ENCODE measurements at places on chromosomes 7 and 10.

DNA sequence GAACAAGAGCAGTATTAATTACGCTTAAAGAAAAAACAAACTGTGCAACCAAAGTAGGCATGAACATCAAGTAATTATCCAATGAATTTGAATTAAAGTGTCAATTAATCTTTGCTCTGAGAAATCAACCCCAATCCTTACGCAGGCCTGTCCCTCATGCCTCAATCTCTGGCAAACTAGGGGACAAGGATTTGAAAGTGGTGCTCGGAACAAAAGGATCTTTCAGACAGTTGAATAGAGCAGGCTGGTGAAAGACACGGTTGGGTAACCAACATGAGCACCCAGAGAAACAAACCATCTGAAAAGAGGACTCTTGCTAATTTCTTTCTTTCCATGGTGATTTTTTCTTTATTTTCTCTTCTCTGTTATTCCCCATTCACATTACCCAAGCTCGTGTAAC is 203.5 kb upstream of the PHF14 start:
- no peaks in the 10 kb centered on the region for H3K27me3 ChIP-seq
- no peak for DNase-seq
- peaks cover 15% of the 10 kb centered on the region for H3K4me1 ChIP-seq
- H3K4me3 ChIP-seq: no peak overlapping the region
- no peak overlapping the region for H3K27ac ChIP-seq

DNA sequence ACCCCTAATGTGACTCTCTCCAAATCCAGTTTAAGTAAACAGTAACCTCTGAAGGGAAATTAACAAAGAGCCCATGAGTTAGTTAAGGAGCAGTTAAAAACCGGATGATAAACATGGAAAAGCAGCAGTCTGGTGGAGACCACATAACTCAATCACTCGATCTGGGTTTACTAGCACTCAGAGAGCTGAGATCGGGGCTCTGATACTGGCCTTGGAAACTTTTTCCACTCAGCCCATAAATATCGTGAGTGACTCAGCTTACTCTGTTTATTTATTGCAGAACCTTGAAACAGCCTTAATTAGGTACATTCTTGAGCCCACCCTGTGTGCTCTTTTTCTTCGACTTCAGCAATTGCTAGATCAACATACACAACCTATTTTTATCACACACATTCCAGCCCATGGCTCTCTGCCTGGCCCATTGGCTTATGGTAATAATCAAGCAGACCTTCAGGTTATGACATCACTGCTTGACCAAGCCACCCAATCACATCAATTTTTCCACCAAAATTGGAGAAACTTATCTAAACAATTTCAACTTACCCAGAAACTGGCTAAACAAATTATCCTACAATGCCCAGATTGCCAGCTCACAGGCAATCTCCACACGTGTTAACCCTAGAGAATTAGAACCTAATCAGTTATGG is 82.2 kb upstream of the GPR22 start:
- no peaks in the 10 kb centered on the region for H3K36me3 ChIP-seq
- DNase-seq: no peak
- H3K27ac ChIP-seq: peak overlapping the region; percentile 98
- peak overlapping the region; percentile 49 for H3K4me3 ChIP-seq
- H3K27me3 ChIP-seq: no peaks in the 10 kb centered on the region

- peaks cover 14% of the 10 kb centered on the region for H3K4me1 ChIP-seq
- H3K4me3 ChIP-seq: no peak overlapping the region
- H3K36me3 ChIP-seq: no peaks in the 10 kb centered on the region
Measured at GRCh38 chr7:68707159-68707558, 891.1 kb upstream of the AUTS2 start.

DNA sequence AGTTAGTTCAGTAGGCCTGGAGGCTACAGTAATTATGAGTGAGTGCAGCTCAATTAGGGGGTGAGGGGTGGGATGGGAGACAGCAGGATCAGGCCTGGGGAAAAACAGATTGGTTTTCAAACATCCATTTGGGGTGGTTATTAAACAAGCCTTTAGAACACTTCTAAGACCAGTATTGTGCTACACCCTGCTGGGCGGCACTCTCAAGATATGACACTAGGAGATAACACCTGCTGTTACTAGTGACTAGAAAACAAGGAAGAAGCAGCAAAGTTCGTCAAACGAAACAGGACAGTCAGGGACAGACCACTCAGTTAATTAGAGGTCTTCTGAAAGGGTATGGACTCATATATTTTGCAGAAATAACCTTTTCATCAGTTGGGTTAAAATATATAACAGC is 353.6 kb downstream of the PTEN start:
- no peak overlapping the region for H3K4me3 ChIP-seq
- no peaks in the 10 kb centered on the region for H3K4me1 ChIP-seq
- no peak for DNase-seq
- no peaks in the 10 kb centered on the region for H3K27me3 ChIP-seq
- H3K27ac ChIP-seq: no peak overlapping the region
- H3K36me3 ChIP-seq: no peaks in the 10 kb centered on the region

GRCh38 chr7:79528421-79528820 is 75.0 kb upstream of the MAGI2 start:
- H3K36me3 ChIP-seq: no peaks in the 10 kb centered on the region
- peaks cover 11% of the 10 kb centered on the region for H3K4me1 ChIP-seq
- no peak overlapping the region for H3K27ac ChIP-seq
- DNase-seq: no peak
